Putamen (tissue), 1 donor: ENCODE measurements at places on chromosomes 3 and 15.

GRCh38 chr15:50873935-50874361 is 34.5 kb upstream of the AP4E1 start:
- DNase-seq: no peak

DNA sequence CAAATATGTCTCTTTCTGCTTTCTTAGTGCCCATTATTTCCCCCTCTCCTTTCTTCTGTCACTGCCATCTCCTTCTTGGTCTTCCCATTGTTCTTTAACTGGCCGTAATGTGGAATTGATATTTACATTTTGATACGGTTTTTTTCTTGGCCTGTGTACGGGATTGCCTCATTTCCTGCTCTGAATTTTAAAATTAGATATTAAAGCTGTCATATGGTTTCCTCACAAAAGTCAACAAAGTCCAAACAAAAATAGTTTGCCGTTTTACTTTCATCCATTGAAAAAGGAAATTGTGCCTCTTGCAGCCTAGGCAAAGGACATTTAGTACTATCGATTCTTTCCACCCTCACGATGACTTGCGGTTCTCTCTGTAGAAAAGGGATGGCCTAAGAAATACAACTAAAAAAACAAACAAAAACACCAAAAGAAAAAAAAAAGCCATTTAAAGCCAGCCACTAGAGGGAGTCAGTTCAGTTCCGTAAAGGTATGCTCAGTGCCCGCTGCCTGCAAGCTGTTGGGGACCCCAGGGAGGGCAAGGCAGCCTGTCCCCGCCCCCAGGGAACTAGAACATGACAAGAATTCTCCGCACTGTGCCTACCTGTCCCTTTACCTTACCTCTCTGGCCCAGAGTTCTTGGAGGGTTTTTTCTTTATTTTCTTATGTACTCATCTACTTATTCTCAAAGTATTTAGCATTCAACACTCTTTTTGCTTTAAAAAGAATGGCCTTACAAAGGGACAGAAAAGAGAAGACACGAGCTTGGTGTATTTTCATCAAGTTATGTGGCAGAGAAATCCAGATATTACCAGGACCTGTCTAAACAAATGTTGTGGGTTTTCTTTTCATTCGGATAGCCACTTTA is 30.0 kb upstream of the NR2E3 start:
- DNase-seq: no peak

- DNase-seq: no peak
These were observed 367.7 kb upstream of the ARRDC4 start for GRCh38 chr15:97592778-97593177.

DNA sequence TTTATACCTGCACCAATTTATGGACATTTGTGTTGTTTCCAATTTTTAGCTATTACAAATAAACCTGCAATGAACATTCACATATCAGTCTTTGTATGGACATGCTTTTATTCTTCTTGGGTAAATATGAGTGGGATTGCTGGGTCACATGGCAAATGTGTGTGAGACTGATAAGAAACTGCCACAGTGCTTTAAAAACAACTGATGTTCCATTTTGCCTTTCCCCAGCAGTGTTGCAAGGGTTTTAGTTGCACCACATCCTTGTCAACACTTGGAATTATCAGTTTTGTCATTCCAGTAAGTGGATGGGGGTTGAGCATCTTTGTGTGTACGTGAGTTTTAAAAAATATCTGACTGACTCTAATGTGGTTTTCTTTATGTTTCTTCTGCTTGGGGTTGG is 191.2 kb downstream of the PLCL2 start:
- DNase-seq: no peak

DNA sequence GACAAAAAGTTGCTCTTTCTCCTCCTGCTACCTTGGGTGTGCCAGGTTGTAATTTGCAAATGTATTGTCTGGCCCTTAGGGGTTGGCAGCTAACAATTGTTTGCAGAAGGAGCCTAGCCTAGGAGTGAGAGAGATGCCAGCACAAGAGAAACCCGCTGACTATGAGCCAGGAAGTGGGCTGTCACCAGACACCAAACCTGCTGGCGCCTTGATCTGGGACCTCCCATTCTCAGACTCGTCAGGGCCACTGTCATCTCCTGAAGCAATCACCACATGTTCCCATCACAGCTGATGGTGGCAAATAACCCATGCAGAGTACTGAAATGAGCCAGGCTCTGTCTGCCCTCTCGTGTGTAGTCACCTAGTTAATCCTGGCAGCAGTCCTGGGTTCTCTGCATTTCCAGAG is 406.4 kb upstream of the NPAP1 start:
- no peak for DNase-seq

DNA sequence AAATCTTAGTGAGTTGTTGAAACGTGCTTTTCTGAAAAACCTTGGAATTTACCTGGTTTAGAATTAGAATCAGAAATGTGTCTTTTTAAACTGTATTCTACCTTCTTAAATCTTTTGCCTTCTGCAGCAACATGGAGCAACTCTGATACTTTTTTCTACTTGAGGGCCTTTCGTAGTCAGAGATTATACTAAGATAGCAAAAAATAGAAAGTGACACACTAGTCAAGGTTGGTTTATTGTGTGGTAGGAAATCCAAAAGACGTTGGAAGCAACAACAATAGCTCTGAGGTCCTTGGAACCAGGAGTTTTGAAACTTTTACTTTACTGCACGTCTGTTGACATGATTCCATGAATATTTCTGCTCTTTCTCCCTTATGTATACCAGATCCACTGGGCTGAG is 294.9 kb downstream of the LPP start:
- no peak for DNase-seq

GRCh38 chr15:52368402-52368801 is 72.8 kb upstream of the MYO5C start:
- DNase-seq: no peak

GRCh38 chr3:149726716-149727407 is 25.4 kb downstream of the COMMD2 start:
- no peak for DNase-seq

DNA sequence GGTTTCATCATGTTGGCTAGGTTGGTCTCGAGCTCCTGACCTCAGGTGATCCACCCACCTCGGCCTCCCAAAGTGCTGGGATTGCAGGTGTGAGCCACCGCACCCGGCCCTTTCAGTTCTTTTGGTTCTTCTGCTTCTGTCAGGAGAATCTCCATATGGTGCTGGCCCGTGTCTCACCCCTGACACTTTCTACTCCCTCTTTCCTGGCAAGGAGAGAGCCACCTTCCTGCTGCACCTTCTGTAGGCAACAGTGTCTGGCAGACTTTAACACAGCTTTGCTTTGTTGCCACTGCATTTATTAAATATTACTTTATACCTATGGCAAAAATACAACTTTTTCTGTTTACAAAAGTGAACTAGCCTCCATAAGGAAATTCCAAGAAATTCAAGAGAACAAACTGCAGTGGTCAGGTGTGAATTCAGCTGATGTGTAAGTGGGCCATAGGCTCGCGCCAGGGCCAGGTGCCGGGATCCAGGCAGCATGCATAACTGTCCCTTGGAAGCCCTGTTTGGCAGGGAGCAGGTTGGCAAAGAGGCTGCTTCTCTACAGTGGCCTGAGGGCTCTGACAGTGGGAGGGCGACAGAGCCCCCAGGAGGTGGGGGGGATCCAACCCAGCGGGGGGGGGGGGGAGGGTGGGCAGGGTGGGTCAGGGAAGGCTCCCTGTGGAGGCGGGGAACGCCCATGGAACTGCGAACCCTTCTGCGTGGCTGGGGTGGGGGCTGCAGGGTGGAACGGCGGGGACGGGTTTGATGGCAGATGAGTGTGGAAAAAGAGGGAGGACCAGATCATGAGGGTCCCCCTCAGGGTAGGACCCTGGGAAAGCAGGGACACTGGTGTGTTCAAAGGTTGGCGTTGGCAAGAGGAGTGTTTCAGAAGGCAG is 21.1 kb downstream of the CTSH start:
- no peak for DNase-seq

DNA sequence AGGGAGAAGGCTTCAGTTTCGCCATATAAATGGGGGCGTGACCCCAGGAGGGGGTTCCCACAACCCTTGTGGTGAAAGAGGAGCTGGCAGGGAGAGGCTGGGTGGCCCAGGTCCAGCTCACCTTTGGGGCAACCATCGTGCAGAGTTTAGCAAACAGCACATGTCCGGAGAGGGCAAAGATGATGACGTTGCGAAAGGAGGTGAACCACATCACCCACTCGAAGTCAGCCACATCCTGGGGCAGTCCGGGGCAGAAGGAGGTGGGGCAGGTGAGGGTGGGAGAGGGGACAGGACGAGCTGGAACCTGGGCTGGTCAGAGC is 3.7 kb downstream of the HHATL start:
- DNase-seq: no peak

DNA sequence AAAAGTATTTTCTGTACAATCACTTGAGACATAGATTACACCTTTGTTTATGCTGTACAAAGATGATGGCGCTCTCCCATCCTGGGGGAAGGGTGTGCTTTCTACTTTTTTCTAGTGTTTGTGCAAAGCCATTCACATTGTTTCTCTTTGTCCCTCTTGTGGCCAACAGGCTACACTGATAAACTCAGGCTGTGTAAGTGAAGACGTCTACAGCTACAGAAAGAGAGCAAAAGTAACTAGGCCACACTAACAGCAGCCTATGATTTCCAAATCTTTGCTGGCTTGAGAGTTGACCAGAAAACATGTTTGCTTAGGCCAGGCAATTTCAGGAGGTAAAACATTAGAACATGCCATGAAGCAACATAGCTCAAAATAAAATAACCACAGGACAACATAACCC is 75.1 kb downstream of the FOXB1 start:
- no peak for DNase-seq

DNA sequence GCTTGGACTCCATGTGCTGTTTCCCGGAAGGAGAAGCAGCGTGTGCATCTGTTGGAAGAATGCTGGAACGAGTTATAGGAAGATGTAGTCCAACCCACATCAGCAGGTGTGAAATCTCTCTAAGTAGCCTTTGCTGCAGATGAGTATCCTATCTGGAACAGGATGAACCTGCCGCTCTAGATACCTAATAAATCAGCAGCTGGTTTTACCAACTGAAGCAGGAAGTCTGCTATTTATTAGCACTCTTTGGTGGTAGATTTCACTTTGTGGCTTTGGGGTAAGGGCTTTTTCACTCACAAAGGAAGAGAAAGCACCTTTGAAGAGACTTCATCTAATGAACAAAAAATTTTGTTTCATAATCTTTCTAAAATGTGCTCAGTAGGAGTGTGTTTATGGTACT is 66.4 kb downstream of the DCUN1D1 start:
- DNase-seq: no peak

DNA sequence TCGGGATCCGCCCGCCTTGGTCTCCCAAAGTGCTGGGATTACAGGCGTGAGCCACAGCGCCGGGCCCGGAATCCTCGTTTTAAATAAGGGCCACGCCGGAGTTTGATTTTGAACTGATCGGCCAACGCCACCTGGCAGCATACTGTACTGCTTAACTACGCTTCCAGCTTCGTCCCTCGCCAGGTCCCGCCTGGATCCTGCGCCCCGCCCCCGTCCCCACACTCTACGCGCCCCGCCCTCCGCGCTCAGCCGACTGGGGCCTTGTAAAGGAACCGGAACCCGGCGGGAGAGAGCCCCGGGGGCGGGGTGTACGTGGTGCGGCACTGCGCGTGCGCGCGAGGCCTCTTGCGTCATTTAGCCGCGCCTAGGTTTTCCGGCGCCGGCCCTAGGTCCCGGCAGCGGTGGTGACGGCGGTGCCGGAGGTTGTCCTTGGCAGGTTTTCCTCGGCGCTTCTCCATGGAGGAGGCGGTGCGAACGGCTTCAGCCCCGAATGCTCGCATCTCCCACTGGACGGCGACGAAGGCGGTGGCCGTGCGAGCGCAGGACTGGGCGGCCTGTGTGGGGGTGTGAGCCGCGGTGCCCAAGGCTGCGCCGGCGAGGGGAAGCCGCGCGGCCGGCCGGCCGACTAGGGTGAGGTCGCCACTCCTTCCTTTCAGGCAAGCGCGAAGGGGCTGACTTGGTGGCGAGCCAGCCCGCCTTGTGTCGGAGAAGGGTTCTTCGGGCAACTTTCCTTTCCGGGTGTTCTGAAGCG is at the start of gene NIPA2:
TSS of gene NIPA2 (plus strand) at position 375 of the 751 bp plus-strand sequence. CDS start 13,066 bp downstream, outside the sequence.
- DNase-seq: peak; percentile 96

- DNase-seq: no peak
These were observed 64.4 kb downstream of the STRIT1 start for GRCh38 chr3:155229086-155229485.

DNA sequence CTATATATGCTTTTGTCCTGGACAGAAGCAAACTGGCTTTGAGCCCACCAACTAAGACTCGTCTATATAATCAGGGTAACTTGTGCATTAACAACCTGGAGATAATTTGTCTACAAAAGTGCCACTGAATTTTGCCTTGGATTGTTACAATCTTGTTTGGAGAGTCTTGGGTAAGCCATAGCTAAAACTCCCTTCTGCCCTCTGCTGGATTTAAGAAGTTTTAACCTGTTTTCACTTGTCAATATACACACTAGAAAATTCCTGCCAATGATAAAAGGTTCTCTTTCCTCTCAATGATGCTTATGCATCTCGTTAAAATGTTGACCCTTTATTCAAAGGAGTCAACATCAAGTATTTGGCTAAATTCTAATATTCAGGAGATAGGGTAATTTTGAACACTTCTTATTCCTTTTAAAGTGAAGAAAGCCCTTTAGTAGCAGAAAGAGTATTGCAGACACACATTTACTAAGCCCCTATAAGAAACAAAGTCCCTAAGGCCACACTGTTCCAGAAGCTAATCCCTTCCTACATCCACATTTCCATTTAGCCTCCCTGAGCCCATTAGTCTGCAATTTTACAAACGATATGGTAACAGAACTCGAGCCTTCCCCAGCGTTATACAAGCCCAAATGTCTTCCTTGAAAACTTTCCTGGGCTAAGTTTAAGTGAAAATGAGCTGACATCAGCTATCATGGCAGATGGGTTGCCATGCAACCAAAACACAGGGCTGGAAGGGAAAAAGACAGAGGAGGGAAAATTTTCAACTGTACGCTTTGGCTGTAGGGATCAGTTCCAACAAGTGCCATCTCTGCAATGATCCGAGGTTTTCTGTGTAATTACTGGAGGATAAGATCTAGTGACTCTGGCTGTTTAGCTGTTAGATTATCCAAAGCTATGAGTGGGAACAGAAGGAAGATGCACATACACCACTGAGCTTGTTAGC is 75.9 kb upstream of the FGF12 start:
- peak; percentile 48 for DNase-seq

- no peak for DNase-seq
These were observed 28.2 kb upstream of the GOLGA6C start for GRCh38 chr15:75230016-75230343.

- no peak for DNase-seq
These were observed 15.0 kb downstream of the TCF12 start for GRCh38 chr15:56933410-56933809.

- no peak for DNase-seq
These were observed 221.0 kb upstream of the CBLB start for GRCh38 chr3:106089806-106090205.
